ENCODE measurements at places on chromosomes 13 and 19. TPM values are rescaled to one million over a fixed set of nuclear protein-coding genes. Genes with fewer than 3 reads are reported as not detected.

PCCA gene
- total RNA-seq = 27.8 TPM

- no peak overlapping the region for H3K27ac ChIP-seq
- no peaks in the 10 kb centered on the region for H3K4me1 ChIP-seq
- no peaks in the 10 kb centered on the region for H3K27me3 ChIP-seq
- no peak overlapping the region for H3K4me3 ChIP-seq
- DNase-seq = no peak
Measured at GRCh38 chr19:47891622-47891922, 5.5 kb upstream of the SULT2A1 start.

DNA sequence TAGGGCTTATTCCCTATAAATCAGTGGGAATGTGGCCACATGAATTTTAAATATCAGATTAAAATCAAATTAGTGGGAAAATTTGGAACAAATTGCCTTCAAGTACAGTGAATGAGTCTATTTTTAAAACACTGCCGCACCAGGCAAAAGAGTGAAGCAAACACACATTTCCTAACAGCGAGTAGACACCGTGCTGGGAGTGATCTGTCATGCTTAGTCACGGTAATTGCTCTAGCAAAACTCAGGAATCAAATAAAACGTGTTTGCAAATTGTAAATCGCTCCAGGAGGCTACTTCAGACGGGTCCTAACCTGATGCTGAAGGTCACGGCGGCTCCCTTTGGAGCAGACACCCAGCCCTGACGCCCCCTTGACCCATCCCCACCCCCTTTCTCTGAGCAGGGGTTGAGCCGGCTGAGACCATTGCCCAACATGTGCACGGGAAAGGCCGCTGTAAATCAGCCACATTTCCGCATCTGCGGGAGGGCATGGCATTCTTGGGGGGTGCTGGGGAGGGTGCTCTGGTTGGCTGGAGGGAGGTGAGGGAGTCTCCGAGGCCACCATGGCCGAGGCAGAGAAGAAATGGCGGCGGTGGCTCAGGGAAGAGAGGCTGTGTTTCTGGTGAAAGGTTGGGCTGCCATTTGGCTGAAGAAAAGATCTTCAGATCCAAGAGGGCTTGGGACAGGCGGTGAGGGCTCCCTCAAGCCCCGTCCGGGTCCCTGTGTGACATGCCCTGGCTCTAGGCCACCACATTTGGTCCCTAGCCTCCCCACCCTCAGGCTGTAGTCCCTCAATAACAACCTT is 8.9 kb downstream of the CEBPA start:
- peak overlapping the region; percentile 50 for H3K27ac ChIP-seq
- H3K4me1 ChIP-seq = peaks cover 7% of the 10 kb centered on the region
- H3K36me3 ChIP-seq = no peaks in the 10 kb centered on the region
- no peak overlapping the region for H3K4me3 ChIP-seq

GRCh38 chr19:11570039-11570462 is 7.4 kb downstream of the ACP5 start:
- no peak for DNase-seq
- no peaks in the 10 kb centered on the region for H3K36me3 ChIP-seq
- H3K4me1 ChIP-seq = no peaks in the 10 kb centered on the region
- no peaks in the 10 kb centered on the region for H3K27me3 ChIP-seq

GARIN5A gene
- 2.1 TPM for total RNA-seq

GRCh38 chr19:15788594-15789270 is 1.3 kb downstream of the OR10H5 start:
- no peaks in the 10 kb centered on the region for H3K27me3 ChIP-seq
- no peak overlapping the region for H3K4me3 ChIP-seq
- no peak for DNase-seq
- H3K4me1 ChIP-seq = no peaks in the 10 kb centered on the region
- no peak overlapping the region for H3K27ac ChIP-seq
- H3K36me3 ChIP-seq = no peaks in the 10 kb centered on the region

DNA sequence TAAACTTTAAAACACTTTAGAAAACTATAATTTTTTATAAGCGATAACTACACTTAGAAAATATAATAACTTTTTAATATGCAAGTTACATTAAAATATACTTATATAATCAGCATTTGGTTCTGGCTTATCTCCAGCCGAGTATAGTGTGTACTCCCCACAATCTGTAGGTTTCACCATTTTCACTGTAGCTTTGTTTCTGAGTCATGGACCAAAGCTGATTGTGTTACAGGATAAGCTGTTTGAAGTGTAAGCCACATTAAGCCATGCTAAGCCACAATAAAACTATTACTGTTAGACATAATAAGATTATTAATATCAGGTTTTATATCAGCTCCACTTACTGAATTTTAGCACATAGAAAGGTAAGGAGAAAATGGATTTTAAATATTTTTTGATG is 43.8 kb downstream of the CCDC122 start:
- no peak for DNase-seq
- H3K4me1 ChIP-seq = no peaks in the 10 kb centered on the region
- H3K36me3 ChIP-seq = no peaks in the 10 kb centered on the region
- no peak overlapping the region for H3K27ac ChIP-seq
- H3K27me3 ChIP-seq = no peaks in the 10 kb centered on the region

GRCh38 chr13:22077205-22077683 is 406.4 kb downstream of the FGF9 start:
- no peak overlapping the region for H3K27ac ChIP-seq
- no peak for DNase-seq
- H3K36me3 ChIP-seq = no peaks in the 10 kb centered on the region
- H3K27me3 ChIP-seq = no peaks in the 10 kb centered on the region
- H3K4me1 ChIP-seq = no peaks in the 10 kb centered on the region

DNA sequence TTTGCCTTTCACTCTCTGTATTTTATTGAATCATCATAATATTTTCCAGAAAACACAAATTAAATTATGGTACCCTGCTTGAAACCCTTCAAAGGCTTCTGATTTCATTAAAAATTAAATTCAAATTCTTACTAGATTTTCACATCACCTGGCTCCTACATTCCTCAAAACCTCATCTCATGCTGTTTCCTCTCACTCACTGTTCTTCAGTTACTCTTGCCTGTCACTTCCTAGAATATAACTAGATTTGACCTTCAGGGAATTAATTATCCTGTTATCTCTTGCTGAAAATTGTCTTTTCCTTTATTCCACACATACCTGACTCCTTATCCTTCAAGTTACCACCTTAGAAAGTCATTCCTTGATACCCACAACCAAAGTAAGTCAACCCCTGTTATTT is 2294.7 kb downstream of the PCDH9 start:
- no peaks in the 10 kb centered on the region for H3K36me3 ChIP-seq
- DNase-seq = no peak
- no peaks in the 10 kb centered on the region for H3K4me1 ChIP-seq
- H3K27me3 ChIP-seq = no peaks in the 10 kb centered on the region
- no peak overlapping the region for H3K4me3 ChIP-seq

PLIN3 gene
- 9.3 TPM for total RNA-seq

- no peaks in the 10 kb centered on the region for H3K36me3 ChIP-seq
- H3K4me3 ChIP-seq = no peak overlapping the region
- no peaks in the 10 kb centered on the region for H3K4me1 ChIP-seq
- no peaks in the 10 kb centered on the region for H3K27me3 ChIP-seq
Measured at GRCh38 chr13:106096661-106097092, 438.8 kb downstream of the EFNB2 start.

- H3K4me1 ChIP-seq = no peaks in the 10 kb centered on the region
- no peaks in the 10 kb centered on the region for H3K27me3 ChIP-seq
- no peak for DNase-seq
- H3K4me3 ChIP-seq = no peak overlapping the region
- no peak overlapping the region for H3K27ac ChIP-seq
- no peaks in the 10 kb centered on the region for H3K36me3 ChIP-seq
Measured at GRCh38 chr13:90826688-90827087, 520.8 kb upstream of the MIR17HG start.

DMPK gene
- total RNA-seq = 32.5 TPM

CGB3 gene
- total RNA-seq = not detected

SIGLEC5 gene
- not detected for total RNA-seq

GRCh38 chr19:29529646-29530539 is 4.1 kb downstream of the VSTM2B start:
- no peak overlapping the region for H3K27ac ChIP-seq
- no peaks in the 10 kb centered on the region for H3K4me1 ChIP-seq
- H3K36me3 ChIP-seq = no peaks in the 10 kb centered on the region
- H3K27me3 ChIP-seq = no peaks in the 10 kb centered on the region
- no peak for DNase-seq
- H3K4me3 ChIP-seq = no peak overlapping the region

DNA sequence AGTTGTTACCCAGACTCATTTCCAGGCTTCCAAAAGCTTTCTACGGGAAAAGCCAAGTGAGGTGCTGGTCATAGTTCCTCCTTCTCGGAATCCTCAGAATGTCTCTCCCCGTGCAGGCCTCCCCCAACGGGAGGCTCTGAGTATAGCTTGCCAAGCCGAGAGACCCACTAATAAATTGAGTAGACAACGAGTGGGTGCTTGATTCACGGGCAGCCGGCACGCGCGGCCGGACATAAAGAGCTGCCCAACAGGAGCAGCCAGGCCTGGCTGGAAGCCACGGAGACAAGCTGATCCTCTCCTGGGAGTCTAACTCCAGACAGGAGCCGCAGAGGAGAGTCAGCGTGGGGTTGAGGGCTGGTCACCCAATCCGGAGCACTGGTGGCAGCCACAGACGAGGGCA is 43.4 kb upstream of the MEDAG start:
- no peaks in the 10 kb centered on the region for H3K27me3 ChIP-seq
- no peak overlapping the region for H3K27ac ChIP-seq
- DNase-seq = no peak
- no peak overlapping the region for H3K4me3 ChIP-seq
- H3K36me3 ChIP-seq = no peaks in the 10 kb centered on the region

SMIM7 gene
- 45.3 TPM for total RNA-seq

GRCh38 chr19:15680478-15681322 is 7.8 kb downstream of the CYP4F12 start:
- DNase-seq = no peak
- no peaks in the 10 kb centered on the region for H3K4me1 ChIP-seq

DNA sequence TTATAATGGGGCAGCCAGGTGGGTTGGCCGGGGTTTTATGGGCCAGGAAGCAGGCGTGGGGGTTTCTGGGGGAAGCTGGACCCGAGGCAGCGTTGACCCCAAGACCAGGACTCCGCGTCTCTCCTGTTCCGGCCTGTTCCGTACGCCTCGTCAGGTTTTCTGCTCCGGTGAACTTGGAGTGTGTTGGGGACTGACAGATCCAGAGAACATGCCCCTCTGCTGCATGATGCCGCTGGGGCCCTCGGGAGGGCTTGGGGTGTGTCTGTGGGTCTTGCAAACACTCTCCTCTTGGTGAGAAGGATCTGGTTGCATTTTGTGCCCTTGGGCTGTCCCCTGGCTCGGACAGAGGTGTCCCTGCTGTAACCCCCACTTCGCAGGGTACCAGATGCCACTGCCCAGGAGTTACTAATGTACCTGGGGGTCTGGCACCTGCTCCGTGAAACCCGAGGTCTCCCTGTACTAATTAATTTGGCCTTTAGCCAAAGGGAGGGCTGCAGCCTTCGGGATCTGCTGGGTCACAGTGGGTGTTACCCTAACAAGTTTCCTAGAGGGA is 15.6 kb downstream of the KDM4B start:
- peaks cover 2% of the 10 kb centered on the region for H3K4me1 ChIP-seq
- H3K36me3 ChIP-seq = no peaks in the 10 kb centered on the region
- H3K27ac ChIP-seq = no peak overlapping the region

GRCh38 chr13:41428155-41428554 is 29.2 kb upstream of the RGCC start:
- H3K36me3 ChIP-seq = no peaks in the 10 kb centered on the region
- H3K27ac ChIP-seq = no peak overlapping the region
- no peak for DNase-seq
- no peaks in the 10 kb centered on the region for H3K4me1 ChIP-seq
- H3K4me3 ChIP-seq = no peak overlapping the region
